Upper lobe of right lung (tissue), 1 donor: ENCODE measurements at places on chromosomes 13 and 19. TPM values are rescaled to one million over a fixed set of nuclear protein-coding genes. Genes with fewer than 3 reads are reported as not detected.

DNA sequence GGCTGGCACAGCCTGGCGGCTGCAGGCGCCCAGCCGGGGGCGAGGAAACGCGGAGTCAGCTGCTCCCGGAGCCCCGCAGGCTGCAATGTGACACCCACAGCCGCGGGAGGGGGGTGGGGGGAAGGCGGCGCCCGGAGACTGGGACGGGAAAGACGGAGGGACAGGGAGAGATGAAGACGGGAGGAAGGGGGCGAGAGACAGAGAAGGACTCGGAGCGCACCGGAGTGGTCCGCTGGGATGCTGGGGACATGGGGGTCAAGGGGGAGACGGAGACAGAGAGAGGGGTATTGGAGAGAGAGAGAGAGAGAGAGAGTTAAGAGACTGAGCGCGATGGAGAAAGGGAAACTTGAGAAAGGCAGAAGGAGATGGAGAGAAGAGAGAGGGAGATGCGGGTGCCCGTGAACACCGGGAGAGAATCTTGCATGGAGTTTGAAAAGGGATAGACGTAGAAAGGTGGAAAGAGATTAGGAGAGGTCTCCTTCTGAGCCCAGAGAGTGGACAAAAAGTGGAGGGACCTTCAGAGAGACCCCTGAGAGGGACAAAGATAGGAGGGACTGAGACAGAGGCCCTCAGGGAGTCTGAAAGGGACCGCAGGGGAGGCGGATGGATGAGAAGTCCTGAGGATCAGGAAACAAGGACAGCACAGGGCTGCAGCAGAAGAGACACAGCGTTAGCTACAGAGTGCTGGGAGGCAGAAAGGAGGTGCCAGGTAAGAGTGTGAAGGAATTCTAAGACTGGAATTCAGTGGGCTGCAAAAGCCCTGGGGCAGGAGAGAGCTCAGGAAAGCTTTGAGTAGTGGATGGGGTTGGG is 1.0 kb downstream of the SCN1B start:
- peaks cover 17% of the 10 kb centered on the region for H3K36me3 ChIP-seq
- no peaks in the 10 kb centered on the region for H3K27me3 ChIP-seq
- H3K27ac ChIP-seq = no peak overlapping the region
- peak overlapping the region; percentile 48 for H3K4me3 ChIP-seq

- H3K4me3 ChIP-seq = no peak overlapping the region
- DNase-seq = no peak
- H3K36me3 ChIP-seq = peaks cover 43% of the 10 kb centered on the region
- H3K27me3 ChIP-seq = no peaks in the 10 kb centered on the region
- H3K27ac ChIP-seq = no peak overlapping the region
These were observed 3.4 kb downstream of the ZNF430 start for GRCh38 chr19:21023901-21024300.

- H3K4me3 ChIP-seq = no peak overlapping the region
- peaks cover 1% of the 10 kb centered on the region for H3K36me3 ChIP-seq
- DNase-seq = no peak
- H3K27me3 ChIP-seq = no peaks in the 10 kb centered on the region
- peak overlapping the region; percentile 82 for H3K27ac ChIP-seq
These were observed 3.9 kb upstream of the PRX start for GRCh38 chr19:40416918-40417642.

DNA sequence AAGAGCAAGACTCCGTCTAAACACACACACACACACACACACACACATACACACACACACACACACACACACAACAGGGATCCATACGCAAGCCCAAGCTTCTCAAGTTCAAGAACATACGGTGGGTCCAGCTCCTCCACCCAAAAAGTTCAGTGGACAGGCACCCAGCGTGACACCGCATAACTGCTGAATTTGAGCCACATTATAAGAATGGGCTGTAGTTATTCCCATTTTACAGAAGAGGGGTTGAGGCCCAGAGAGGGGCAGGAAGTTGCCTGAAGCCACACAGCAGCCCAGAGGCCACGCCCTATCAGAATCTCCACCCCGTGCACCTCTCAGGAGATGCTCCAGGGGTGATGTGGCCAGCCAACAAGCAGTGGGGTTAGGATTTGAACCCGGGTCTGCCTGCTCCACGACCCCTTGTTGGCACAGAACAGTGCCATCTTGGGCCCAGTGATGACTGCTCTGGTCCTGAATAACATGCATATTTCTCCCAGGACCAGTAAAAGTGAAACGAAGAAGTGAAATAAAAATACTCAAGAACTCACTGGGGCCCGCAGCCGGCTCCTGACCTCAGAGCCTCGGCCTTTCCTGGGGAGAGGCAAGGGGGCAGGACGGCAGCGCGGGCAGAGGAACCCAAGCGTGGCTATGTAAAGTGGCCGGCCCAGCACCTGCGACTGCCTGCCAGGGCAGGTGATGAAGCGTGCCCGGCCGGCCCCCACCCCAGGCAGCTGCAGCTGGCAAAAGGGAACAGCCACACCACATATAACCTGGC is 61.9 kb downstream of the AP1M1 start:
- no peaks in the 10 kb centered on the region for H3K27me3 ChIP-seq
- H3K36me3 ChIP-seq = no peaks in the 10 kb centered on the region
- DNase-seq = no peak
- H3K4me1 ChIP-seq = peaks cover 42% of the 10 kb centered on the region
- H3K27ac ChIP-seq = peak overlapping the region; percentile 74

- no peak for DNase-seq
- H3K4me3 ChIP-seq = no peak overlapping the region
- H3K36me3 ChIP-seq = peaks cover 8% of the 10 kb centered on the region
- H3K27me3 ChIP-seq = no peaks in the 10 kb centered on the region
- H3K27ac ChIP-seq = no peak overlapping the region
These were observed 128.2 kb downstream of the TBC1D4 start for GRCh38 chr13:75353781-75354193.

The SYCN gene
- total RNA-seq = not detected

The PPP5C gene
- 50.0 TPM for total RNA-seq
